ENCODE measurements at places on chromosomes 16 and 17. TPM values are rescaled to one million over a fixed set of nuclear protein-coding genes. Genes with fewer than 3 reads are reported as not detected.

The ZNF469 gene
- total RNA-seq, result 3.1 TPM

The DOC2B gene
- not detected for total RNA-seq

The PRKCB gene
- total RNA-seq, result under 0.01 TPM

The SMIM22 gene
- not detected for total RNA-seq

The TAT gene
- not detected for total RNA-seq

The TP53TG3F gene
- not detected for total RNA-seq

The TMEM100 gene
- 0.99 TPM for total RNA-seq

The ELAC2 gene
- total RNA-seq, result 66.5 TPM

The NEUROD2 gene
- not detected for total RNA-seq

The KRT24 gene
- total RNA-seq, result not detected

The FNDC8 gene
- not detected for total RNA-seq

The MT4 gene
- not detected for total RNA-seq

The EVPLL gene
- not detected for total RNA-seq

The PYY gene
- not detected for total RNA-seq
